ENCODE measurements at places on chromosomes 2 and 18. TPM values are rescaled to one million over a fixed set of nuclear protein-coding genes. Genes with fewer than 3 reads are reported as not detected.

The CTIF gene
- 40.2 TPM for polyA plus RNA-seq

- DNase-seq: no peak
Measured at GRCh38 chr2:58812771-58813344, 571.7 kb upstream of the FANCL start.

GRCh38 chr2:165796129-165796528 is 2.1 kb upstream of the GALNT3 start:
- no peak for DNase-seq

DNA sequence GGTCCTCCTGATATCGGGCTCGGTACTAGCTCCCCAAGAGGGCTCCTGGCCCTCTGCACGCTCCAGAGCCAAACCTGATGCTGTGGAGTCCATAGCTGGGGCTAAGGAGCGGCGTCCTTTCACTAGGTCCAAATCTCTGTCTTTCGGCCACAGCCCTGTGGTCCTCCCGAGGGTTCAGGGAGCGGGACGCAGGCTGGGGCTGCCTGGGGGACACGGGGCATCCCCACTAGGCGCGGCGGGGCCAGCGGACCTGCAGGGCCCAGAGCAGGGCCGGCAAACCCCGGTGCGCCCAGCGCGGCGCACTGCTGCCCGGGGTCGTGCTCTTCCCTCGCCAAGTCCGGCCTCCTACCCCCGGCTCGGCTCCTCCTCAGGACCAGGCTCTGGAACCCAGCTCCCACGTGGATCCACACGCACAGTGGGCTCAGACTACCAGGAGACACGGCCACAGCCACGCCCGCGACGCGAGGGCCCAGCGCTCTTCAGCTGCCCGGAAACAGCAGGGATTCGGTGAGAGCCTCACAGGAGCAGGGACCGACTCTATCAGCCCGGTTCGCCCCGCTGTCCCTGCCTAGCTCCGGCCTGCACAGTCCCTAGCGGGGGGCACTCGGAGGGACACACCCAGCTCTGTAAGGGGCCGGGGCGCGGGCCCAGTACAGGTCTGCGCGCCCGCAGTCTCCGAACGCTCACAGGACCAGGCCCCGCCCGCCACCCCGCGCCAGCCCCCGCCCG is 593 bp downstream of the ZNF514 start:
- DNase-seq: no peak

GRCh38 chr2:37800176-37800858 is 124.8 kb upstream of the RMDN2 start:
- DNase-seq: no peak

- no peak for DNase-seq
Measured at GRCh38 chr2:145324748-145325147, 804.8 kb upstream of the ZEB2 start.

The FASTKD1 gene
- 23.1 TPM for polyA plus RNA-seq

- no peak for DNase-seq
Measured at GRCh38 chr2:191446910-191447309, 201.7 kb downstream of the MYO1B start.

DNA sequence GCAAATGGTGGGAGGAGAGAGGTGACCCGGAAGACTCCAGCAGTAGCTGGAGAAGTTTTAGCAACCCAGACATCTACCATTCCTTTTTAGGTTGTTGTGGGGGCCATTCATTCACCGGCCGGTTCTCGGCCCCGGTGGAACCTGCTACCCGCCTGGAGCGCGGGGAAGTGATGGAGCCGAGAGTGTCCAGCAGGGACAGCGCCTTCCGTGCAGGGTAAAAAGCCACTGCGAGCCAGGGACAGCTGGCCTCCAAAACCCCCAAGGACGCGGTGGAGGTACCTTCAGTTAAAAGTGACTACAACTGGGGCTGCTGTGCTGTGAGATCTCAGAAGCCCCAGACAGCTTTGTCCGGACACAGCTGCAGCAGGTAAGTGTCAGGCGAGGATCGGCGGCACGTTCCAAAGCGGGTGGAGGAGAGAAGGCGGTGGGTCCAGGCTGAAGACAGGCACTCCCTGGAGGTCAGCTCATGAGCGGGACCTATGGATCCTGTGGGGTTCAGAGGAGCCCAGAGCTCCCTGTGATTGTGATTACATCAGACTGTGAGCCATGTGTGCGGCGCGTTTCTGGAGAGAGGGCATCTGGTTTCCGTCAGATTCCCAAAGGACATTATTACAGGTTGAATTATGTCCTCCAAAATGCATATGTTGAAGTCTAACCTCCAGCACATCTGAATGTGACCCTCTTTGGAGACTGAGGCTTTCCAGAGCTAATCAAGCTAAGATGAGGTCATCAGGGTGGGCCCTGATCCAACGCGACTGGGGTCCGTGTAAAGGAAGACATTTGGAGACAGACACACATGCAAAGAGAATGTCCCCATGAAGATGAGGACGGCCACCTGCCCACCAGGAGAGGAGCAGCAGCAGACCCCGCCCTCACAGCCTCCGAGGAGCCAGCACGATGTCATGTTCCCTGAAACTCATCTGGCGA is 276.3 kb downstream of the EIPR1 start:
- DNase-seq: no peak
